GM03348 (cell line): ENCODE measurements at places on chromosomes 7 and 10.

GRCh38 chr7:27872356-27873275 is 132.7 kb downstream of the TAX1BP1 start:
- peak; percentile 28 for DNase-seq

DNA sequence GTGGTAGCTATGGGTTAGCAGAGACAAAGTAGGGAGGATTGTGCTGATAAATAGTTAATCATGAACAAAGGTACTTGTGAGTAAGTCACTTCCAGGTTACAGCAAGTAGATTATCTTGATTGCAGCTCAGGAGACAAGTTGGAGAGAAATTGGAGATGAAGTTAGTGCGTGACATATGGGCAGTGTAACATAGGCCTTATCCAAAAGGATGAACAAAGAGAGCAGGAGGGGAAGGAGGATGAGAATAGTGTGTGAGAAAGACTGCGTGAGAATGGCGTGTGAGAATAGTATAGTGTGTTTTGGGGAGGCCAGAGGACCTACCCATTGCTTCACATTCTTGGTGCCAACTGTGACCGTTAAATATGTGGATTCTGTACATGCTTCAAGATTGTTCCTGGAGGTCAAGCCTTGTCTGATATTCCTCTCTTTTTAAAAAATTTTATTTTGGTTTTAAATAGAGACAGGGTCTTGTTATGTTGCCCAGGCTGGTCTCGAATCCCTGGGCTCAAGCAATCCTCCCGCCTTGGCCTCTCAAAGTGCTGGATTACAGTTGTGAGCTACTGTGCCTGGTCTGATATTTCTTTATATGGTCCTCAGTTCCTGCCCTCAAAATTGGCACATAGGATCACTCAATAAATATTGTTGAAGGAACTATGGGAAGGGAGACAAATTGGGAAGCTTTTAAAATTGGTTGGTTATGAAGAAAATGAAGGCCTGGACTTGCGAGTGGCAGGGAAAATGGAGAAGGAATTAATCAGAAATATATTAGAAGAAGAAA is 3.2 kb downstream of the VCL start:
- DNase-seq, result no peak

- DNase-seq, result peak; percentile 82
Observed at GRCh38 chr10:110471566-110472139, 26.1 kb upstream of the DUSP5 start.

- DNase-seq, result no peak
Observed at GRCh38 chr10:43923328-43923727, 274.6 kb upstream of the ZNF32 start.

GRCh38 chr7:120856198-120856597 is 1.7 kb downstream of the TSPAN12 start:
- no peak for DNase-seq

- no peak for DNase-seq
Observed at GRCh38 chr10:130763491-130763890, 548.0 kb downstream of the TCERG1L start.

DNA sequence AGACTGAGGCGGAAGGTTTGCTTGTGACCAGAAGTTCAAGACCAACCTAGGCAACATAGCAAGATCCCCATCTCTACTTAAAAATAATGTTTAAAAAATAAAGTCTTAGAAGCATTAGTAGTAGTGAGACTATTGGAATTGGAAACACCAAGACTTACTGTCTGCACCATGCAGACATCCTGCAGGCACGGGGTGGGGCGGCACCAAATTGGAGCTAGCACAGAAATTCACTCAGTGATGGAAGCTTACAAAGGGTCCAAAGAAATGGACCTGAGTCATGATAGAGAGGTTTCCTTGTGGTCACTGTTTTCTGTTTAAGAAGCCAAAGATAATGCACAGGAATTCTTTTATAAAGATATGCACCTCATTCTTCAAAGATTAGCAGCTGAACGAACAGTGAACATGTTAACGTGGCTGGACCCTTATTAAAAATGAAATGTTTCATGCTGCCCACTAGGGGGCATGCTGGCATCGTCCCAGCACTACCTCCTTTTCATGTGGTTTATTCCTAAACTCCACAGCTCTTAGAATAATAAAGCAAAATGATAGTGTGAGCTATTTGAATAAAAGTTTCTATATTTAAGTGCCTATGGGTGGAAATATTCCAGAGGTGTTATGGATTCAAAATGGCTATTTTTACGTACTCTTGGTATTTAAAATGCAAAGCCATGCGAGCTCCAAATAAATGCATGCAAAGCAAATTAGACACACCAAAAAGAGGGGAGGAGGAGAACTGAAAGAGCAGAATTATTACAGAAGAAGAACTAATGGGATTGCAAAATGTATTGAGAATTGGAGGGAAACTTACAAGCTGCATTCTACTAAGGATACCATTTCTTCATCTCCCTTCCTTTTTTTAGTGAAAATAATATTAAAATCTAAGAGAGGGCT is 28.6 kb downstream of the PDSS1 start:
- peak; percentile 78 for DNase-seq
